ENCODE measurements at places on chromosomes 5 and 9.

DNA sequence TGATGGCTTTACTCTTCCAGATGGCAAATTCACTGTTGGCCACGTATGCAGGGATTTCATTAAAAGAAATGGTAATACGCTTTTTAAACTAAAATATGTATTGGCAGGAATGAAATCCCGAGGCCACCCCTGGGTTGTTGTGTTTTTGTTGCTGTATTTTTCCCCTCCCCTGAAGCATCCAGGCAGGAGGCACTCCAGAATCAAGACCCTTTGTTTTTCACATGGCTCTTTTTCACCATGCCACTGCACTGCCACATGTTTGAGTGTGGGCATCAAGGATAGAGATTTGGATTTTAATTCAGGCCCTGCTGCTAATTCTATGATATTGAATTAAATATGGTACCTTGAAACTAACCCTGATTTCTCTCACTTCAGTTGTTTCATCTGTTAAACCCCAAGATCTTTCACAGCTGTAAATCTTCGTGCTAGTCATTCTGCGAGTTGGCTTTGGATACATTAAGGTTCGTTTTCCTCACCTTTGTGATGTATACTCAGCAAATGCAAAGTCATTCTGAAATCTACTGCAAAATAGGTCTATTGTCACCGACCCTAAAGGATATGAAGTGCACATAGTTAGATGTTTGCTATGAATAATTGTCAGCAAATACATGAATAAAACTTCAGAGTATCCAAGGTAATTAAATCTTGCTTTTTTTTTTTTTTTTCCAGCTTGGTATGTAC lies 533.4 kb downstream of the PTPRD start:
- H3K27ac ChIP-seq, result no peak overlapping the region
- H3K36me3 ChIP-seq, result no peaks in the 10 kb centered on the region
- no peaks in the 10 kb centered on the region for H3K4me1 ChIP-seq
- no peak for DNase-seq
- H3K4me3 ChIP-seq, result no peak overlapping the region
- H3K27me3 ChIP-seq, result no peaks in the 10 kb centered on the region

DNA sequence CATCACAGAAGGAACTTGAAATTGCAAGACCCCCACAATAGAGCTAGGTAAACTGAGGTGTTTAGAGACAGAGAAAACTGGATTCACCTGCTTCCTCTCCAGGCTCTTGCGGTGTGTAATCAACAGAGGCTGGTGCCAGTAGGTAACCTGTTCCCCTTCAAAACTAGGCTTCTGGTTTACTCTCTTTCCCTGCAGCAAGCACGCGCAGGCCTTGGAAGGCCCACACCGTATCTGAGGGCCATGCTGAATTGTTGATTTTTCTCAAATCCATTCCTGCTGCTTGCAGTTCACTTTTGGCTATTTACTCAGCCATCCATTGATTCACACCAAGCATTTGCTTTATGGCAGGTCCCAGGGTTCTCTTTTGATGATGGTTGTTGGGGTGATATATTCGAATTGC lies 667 bp upstream of the FRRS1L start:
- peaks cover 26% of the 10 kb centered on the region for H3K27me3 ChIP-seq
- H3K4me3 ChIP-seq, result no peak overlapping the region
- no peaks in the 10 kb centered on the region for H3K4me1 ChIP-seq
- no peaks in the 10 kb centered on the region for H3K36me3 ChIP-seq
- no peak overlapping the region for H3K27ac ChIP-seq

- no peaks in the 10 kb centered on the region for H3K36me3 ChIP-seq
- DNase-seq, result no peak
- no peak overlapping the region for H3K27ac ChIP-seq
Measured at GRCh38 chr9:97689401-97690180, 7.5 kb downstream of the XPA start.

DNA sequence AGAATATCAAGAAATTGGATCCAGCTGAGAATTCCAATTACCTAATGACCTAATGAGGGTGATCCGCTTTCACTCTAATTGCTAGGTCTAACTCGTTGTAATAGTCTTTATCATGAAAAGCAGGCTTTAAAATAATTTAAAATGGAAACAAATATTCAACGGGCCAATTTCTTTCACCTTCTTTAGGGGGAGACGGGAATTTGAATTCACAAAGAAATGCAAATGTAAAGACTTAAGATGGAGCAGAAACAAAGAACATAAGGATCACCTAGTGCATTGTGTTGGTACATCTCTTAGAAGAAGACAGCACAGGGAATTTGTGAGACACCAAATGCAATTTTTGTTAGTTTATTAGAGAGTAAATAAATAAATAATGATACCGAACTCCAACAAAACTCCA lies 1.5 kb upstream of the KCNN2 start:
- no peaks in the 10 kb centered on the region for H3K36me3 ChIP-seq
- DNase-seq, result no peak
- H3K27ac ChIP-seq, result no peak overlapping the region
- no peak overlapping the region for H3K4me3 ChIP-seq
- peaks cover 15% of the 10 kb centered on the region for H3K27me3 ChIP-seq
- peaks cover 11% of the 10 kb centered on the region for H3K4me1 ChIP-seq

DNA sequence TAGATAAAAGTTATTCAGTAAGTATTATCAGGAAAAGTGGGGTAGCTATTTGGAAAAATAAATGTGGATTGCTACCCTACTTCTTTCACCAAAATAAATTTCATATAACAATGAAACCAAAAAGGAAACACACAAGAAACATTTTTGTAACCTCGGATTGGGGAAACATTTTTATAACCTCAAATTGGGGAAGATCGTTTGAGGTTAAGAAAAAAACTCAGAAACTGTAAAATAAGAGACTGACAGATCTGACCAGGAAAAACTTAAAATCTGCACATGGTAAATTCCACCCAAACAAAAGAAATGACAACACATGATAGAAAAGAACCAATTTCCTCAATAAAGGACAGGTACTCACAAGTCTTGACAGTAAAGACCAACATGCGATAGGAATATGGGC lies 13.5 kb downstream of the EFCAB9 start:
- H3K4me1 ChIP-seq, result no peaks in the 10 kb centered on the region
- no peak for DNase-seq
- no peak overlapping the region for H3K27ac ChIP-seq
- no peaks in the 10 kb centered on the region for H3K27me3 ChIP-seq
- no peak overlapping the region for H3K4me3 ChIP-seq
- peaks cover 6% of the 10 kb centered on the region for H3K36me3 ChIP-seq

- H3K36me3 ChIP-seq, result no peaks in the 10 kb centered on the region
- no peak for DNase-seq
- no peaks in the 10 kb centered on the region for H3K4me1 ChIP-seq
- H3K27me3 ChIP-seq, result no peaks in the 10 kb centered on the region
Measured at GRCh38 chr5:123124859-123125595, 36.0 kb downstream of the PRDM6 start.

DNA sequence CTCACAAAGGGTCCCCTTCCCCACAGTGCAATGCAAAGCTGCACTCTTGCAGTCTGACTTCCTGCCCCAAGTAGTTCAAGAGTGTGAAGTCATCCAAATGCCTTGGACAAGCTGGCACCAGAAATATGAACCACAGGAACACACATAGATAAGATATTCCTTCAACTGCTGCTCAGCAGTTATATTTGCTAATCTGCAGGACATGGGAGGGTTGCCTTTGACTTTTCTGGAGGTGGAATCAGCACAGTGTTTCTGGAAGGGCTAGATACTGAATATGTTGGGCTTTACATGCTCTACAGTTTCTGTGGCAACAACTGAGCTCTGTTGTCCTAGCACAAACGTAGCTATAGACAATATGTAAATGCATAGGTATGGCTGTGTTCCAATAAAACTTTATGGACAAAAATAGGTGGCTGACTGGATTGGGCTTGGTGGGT lies 96.7 kb upstream of the PCA3 start:
- peaks cover 5% of the 10 kb centered on the region for H3K4me1 ChIP-seq
- no peaks in the 10 kb centered on the region for H3K27me3 ChIP-seq
- H3K4me3 ChIP-seq, result no peak overlapping the region
- H3K36me3 ChIP-seq, result no peaks in the 10 kb centered on the region
- H3K27ac ChIP-seq, result no peak overlapping the region

DNA sequence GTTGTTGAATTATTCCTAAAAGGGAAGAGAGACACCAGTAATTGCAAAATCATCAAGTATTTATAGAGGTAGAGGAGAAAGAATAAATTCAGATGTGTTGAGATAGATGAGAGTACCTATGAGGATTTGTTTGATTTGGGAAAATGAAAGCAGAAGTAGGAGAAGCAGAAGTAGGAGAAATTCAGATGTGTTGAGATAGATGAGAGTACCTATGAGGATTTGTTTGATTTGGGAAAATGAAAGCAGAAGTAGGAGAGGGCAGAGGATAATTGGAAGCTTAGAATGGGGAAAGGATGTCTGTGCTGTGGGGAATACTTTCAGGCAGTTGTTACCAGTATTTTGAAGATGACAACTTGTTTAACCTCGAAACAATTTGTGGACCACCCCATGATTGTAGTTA lies 35.1 kb upstream of the ZCCHC7 start:
- H3K4me1 ChIP-seq, result no peaks in the 10 kb centered on the region
- no peak overlapping the region for H3K27ac ChIP-seq
- H3K4me3 ChIP-seq, result no peak overlapping the region
- no peaks in the 10 kb centered on the region for H3K27me3 ChIP-seq
- no peak for DNase-seq

GRCh38 chr9:93007529-93008058 lies 50.9 kb upstream of the SUSD3 start:
- H3K27me3 ChIP-seq, result no peaks in the 10 kb centered on the region
- H3K36me3 ChIP-seq, result no peaks in the 10 kb centered on the region
- DNase-seq, result no peak
- H3K4me3 ChIP-seq, result peak overlapping the region; percentile 15

DNA sequence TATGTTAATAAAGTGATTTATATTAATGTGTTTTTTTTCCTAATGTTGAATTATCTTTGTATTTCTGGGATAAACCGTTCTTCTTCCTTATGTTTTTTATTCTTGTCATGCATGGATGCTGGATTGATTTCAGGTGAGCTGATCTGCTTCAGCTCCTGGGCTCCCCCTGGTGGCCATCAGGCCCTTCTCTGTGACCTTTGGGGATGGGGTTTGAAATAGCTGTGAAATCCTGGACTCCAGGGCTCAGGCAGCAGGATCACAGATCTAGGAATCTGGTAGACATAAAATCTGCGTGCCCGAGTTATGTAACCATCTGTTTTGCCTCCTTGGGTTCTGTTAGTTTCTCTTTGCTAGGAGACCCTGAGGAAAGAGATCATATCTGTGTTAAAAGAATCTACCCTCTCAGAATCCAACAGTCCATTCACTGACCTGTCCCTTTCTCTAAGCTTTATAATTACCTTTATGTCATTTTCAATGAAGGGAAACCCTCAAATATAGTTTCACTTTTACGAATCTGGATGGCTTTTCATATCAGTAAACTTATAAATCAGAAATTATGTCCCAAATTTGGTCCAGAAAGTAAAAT lies 12.2 kb upstream of the OR13J1 start:
- DNase-seq, result peak; percentile 85
- H3K27ac ChIP-seq, result no peak overlapping the region
- H3K4me1 ChIP-seq, result no peaks in the 10 kb centered on the region

DNA sequence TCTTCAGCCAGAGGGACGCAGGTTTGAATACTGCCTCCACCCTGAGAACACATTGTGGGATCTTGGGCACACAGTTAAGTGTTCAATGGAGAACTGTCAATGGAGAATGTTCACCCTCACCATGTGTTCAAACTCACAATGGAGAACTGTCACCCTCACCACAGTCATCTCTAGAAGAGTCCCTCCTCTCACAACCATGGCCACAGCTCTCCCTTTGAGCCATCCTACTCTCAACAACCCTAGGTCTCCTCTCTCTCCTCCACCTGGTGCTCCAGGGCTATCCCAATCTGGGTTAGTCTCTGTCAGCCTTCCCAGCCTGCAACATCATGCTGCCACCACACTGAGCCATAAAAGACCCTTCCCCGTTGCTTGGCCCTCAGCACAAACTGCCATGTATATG lies 36.3 kb upstream of the HAND1 start:
- H3K36me3 ChIP-seq, result no peaks in the 10 kb centered on the region
- no peak for DNase-seq
- no peak overlapping the region for H3K4me3 ChIP-seq
- no peaks in the 10 kb centered on the region for H3K27me3 ChIP-seq
- peaks cover 26% of the 10 kb centered on the region for H3K4me1 ChIP-seq
- no peak overlapping the region for H3K27ac ChIP-seq

DNA sequence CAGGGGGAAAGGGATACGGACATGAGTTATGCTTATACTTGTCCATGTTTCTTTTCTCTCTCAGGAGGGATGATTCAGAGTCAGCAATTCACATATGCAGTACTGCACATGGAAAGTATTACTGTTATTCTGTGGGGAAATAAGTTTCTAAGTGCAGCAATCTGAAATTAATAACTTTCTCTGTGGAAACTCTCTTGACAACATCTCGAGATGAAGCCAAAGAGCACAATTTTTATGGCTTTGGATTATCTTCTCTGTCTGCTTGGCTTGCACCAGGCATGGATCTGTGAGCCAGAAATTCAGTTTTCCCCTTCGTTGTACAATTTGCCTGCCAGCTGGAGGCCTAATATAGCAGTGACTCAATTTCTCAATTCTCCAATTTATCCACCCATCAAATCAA lies 2.5 kb upstream of the NDFIP1 start:
- no peaks in the 10 kb centered on the region for H3K36me3 ChIP-seq
- H3K27ac ChIP-seq, result no peak overlapping the region
- no peaks in the 10 kb centered on the region for H3K27me3 ChIP-seq
- H3K4me3 ChIP-seq, result no peak overlapping the region
- no peak for DNase-seq
- peaks cover 2% of the 10 kb centered on the region for H3K4me1 ChIP-seq

GRCh38 chr5:57318251-57318650 lies 144.4 kb downstream of the GPBP1 start:
- no peaks in the 10 kb centered on the region for H3K36me3 ChIP-seq
- peaks cover 10% of the 10 kb centered on the region for H3K4me1 ChIP-seq
- no peaks in the 10 kb centered on the region for H3K27me3 ChIP-seq
- no peak overlapping the region for H3K27ac ChIP-seq

DNA sequence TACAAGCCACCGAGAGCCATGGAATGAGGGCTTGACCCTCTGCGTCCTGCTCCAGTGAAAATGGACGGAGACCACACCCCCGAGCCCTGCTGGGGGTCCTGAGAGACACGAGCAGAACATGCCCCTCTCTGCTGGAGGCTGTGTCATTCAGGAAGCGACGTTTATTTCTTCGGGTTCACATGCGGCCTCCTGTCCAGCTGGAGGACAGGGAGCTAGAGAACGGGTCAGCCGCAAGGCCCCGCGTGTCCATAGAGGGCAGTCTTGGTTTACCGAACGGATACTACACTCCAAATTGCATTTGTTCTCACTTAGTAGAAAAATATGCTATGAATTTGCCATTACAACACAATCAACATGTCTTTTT lies 36.1 kb downstream of the MRPL36 start:
- no peaks in the 10 kb centered on the region for H3K4me1 ChIP-seq
- H3K4me3 ChIP-seq, result no peak overlapping the region

GRCh38 chr9:19485193-19485592 lies 76.4 kb downstream of the ACER2 start:
- no peak for DNase-seq
- H3K27ac ChIP-seq, result no peak overlapping the region
- no peaks in the 10 kb centered on the region for H3K36me3 ChIP-seq
- no peak overlapping the region for H3K4me3 ChIP-seq

Measured in trophoblast cell (in vitro differentiated cells and primary cell).